ENCODE measurements at places on chromosomes 3 and 15.

- no peak for DNase-seq
Observed at GRCh38 chr3:105233010-105233409, 133.7 kb upstream of the ALCAM start.

- peak; percentile 13 for DNase-seq
Observed at GRCh38 chr3:52528586-52529375, 4.9 kb downstream of the NT5DC2 start.

DNA sequence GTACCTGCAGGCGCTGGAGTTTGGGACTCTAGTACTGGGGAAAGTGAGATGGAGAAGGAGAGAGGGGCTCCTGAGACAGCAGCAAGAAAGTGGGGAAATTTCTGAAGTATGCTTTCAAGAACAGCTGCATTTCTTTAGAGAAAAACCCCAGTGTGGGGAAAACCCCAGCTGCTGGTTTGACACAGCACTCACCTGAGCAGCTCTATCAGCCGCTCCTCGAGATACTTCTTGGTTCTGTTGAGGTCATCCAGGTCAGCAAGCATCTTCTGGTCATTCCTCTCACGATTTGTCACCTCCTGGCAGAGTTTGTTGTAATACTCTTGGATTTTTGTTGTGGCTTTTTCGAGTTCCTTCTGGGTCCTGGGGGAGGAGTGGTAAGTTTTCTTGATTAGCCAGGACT, 18.8 kb downstream of the CXCR6 start:
- DNase-seq: no peak

- DNase-seq: no peak
Observed at GRCh38 chr15:46177219-46177618, 542.4 kb downstream of the SQOR start.

- no peak for DNase-seq
Observed at GRCh38 chr3:129282727-129283327, 4.2 kb downstream of the HMCES start.

DNA sequence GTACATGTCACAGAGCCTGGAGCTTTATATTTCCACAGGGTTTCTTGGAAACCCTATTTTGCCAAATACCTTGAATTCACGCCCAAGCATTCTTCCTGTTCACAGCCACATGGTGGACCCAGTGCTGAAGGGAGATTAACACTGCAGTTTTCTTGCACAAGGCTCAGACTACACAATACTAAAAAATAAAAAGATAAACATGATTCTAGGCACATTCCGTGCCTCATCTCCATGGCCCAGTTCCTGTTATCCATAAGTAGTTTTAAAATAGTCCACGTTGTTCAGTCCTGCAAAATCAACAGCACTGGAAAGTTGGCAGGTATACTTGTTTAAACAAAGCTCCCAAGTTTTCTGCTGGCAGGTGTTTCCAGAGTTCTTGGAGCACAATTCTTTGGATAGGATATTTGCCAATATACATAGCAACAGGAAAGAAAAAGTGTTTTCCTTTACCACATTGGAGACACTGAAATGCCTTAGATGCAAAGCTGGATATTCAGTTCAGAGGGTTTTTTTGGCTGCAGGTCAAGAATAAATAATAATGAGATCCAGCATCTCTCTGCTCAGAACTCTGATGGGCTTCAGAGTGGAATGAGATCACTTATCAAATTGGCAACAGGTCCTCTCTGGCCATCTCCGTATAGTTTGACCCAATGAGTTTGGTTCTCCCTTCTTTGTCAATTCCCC, 88.1 kb upstream of the TGFBR2 start:
- DNase-seq: no peak

- DNase-seq: no peak
Observed at GRCh38 chr15:46682969-46683791, 1034.1 kb upstream of the SEMA6D start.

DNA sequence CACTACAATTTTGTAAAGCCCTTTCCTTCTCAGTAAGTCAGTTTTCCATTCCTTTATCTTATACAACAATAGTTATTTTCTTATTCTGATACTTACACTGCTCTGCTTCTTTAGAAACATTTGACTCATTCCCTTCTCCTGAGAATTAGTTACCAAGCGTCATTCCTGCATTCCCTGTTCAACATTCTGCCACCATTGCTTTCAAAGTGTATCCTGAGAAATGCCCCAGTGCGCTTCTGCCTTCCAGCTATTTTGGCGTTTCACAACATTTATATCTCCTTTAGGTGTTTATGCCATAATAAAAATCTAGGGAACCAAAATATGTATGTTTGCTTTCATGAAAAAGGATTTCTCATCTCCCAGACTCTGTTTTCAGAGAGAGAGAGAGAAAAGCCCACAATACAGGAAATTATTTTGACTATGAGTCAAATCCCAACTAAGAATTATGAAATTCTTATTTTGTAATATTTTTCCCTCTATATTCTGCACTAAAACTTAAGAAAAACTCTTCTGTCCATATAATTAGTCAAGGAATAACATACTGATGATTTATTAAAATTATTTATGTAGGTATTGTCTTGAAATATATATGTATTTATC, 118.2 kb upstream of the RAP2B start:
- DNase-seq: no peak

- DNase-seq: peak; percentile 24
Observed at GRCh38 chr3:178084938-178085816, 451.1 kb upstream of the KCNMB2 start.

GRCh38 chr3:45227071-45227820, 1.2 kb upstream of the TMEM158 start:
- DNase-seq: no peak

DNA sequence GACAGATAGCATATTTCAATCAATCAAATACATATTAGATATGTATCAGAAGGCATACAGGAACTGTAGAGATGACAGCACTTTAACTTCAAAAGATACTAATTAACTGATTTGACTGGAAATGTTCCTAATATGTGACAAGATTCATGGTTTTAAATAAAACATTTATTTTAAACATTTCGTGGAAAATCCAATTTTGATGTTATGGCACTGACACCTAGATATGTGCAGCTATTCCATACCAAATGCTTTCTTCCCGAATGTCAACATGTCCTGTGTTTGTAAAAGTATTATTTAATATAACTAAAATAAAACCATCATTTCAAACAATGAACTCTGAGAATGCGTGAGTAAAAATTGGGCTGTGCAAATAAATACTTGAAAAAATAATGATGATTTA, 1209.3 kb downstream of the NSUN3 start:
- DNase-seq: no peak

GRCh38 chr15:99452728-99453636, 112.8 kb upstream of the MEF2A start:
- no peak for DNase-seq

- DNase-seq: no peak
Observed at GRCh38 chr3:170790647-170791046, 79.3 kb downstream of the RPL22L1 start.

DNA sequence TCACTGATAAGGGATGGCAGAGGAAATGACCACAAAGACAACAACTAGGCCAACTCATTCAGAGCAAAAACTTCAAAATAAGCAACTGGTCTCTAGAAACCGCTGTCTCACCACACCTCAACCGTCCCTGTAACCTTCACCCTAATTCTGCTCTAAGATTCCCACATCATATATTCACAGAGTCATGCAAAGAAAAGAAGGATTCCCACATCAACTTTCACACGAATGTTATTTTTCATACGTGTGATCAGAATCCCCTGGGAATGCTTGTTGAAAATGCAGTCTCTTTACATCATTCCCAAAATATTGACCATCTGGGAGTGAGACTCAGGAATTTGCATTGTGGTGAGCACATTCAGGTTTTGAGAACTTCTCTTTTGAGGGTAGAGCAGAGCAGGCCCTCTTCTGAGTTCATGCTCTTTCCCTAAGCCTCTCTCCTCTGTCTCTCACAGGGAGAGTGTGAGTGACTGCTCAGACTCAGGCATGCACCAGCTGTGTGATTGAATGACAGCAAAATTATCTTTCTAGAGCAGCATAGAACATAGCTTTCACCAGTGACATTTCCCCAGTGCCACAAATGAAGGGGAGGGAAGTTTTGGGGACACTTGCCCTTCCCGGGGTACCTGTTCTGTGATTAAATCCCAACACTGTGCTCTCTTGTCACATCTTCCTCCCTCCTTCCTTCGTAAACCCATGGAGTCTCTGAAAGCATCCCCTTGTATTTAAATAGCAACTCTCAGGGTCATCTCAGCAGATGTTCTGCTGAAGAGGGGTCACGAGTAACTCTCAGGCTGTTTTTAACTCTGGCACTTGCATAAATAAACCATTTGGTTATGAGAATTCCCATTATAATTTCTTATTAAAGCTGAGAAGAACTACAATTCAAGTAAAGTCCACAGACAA, 170.9 kb downstream of the PLCL2 start:
- DNase-seq: no peak

DNA sequence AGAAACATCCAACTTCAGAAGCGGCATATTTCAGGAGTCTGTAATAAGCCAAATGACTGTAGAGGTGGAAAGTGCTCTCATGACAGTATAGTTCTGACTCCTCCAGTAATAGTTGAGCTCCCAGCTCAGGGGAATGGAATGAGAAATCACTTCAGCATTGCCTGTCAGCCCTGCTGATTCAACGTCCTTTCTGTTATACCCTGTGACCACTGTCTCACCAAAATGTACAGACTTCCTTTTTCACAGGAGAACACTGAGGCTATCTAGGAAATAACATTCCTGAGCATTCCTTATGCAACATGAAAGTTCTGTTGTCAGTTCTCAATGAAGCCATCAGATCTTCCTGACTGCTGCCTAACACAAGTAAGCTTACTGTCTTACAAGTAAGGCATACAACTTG, 284.5 kb upstream of the MME start:
- no peak for DNase-seq

DNA sequence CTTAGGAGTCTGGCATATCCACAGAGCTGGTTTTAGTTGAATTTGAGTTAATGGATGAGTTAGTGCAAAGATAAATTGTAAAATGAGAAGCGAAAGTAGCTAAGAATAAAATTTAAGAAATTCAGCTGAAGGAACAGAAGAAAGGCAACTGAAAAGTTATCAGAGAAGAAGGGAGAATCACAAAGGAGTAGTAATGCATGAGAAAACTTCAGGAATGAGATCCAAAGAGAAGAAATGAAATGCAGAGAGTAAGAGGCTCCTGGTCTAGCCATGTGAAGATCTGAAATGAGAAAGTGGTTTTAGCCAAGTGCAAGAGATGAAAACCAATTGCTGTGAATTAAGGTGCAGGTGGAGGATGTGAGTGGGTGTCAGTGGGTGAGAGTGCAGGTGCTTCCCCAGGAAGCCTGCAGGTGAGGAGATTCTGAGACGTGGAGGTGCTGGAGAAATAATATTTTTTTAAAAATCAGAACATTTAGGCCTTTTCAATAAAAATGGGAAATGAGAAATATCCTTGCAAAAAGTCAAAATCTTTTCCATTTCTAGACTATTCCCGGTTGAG, 18.5 kb downstream of the KBTBD8 start:
- no peak for DNase-seq

- DNase-seq: no peak
Observed at GRCh38 chr3:191253089-191253799, 54.2 kb downstream of the OSTN start.

GRCh38 chr3:50687127-50687751, 12.5 kb downstream of the DOCK3 start:
- no peak for DNase-seq

- DNase-seq: no peak
Observed at GRCh38 chr3:143236226-143236964, 116.8 kb downstream of the CHST2 start.

- no peak for DNase-seq
Observed at GRCh38 chr15:97963779-97964178, 3.3 kb downstream of the ARRDC4 start.

DNA sequence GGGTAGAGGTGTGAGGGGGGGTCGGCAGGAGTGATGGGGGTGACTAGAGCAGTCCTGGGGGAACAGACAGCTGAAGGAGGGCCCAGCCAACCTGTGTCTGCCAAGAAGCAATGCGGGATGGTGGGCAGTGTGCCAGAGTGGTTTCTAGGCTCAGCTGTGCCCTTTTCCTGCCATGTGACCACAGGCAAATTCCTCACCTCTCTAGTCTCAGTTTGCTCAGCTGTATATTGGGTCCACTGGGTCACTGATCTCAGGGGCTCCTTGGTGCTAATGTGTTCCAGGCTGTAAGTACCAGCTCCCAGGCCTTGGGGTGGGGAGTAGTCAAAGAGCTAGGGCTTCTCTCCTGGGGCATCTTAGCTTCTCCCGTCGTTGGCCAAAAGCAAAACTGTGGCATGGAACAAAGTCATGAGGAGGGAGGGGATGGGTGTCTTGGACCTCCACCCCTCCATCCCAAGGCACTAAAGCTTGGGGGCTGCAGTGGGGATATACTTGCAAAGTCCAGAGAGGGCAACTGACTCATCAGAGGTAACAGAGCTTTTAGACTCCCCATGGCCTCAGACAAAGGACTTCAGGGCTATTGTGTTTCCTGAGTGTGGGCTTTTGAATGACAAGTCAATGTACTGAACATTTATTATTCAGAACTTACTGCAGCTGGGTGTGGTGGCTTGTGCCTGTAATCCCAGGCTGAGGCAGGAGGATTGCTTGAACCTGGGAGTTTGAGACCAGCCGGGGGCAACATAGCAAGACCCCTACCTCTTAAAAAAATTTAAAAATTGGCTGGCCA, 20.9 kb downstream of the SMAD6 start:
- no peak for DNase-seq

- DNase-seq: no peak
Observed at GRCh38 chr3:27545061-27545460, 60.9 kb upstream of the SLC4A7 start.

- DNase-seq: no peak
Observed at GRCh38 chr3:42035816-42036482, 55.2 kb upstream of the TRAK1 start.

DNA sequence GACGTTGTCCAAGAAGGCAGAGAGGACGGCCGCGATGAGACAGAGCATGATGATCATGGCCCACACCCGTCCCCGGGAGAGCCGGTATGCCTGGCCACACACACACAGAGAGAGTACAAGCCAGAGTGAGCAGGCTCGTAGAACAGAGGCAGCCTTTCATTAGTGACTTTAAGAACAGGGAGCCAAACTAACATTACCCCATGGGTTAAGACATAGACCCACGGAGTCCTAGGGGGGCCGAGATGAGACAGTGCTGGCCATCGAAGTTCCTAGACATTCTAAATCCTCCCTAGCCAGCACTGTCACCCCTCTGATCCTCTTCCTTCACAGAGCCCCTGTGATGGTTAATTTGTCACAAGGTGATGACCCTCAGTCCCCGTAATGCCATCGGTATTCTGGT, 114.0 kb downstream of the OCA2 start:
- no peak for DNase-seq

DNA sequence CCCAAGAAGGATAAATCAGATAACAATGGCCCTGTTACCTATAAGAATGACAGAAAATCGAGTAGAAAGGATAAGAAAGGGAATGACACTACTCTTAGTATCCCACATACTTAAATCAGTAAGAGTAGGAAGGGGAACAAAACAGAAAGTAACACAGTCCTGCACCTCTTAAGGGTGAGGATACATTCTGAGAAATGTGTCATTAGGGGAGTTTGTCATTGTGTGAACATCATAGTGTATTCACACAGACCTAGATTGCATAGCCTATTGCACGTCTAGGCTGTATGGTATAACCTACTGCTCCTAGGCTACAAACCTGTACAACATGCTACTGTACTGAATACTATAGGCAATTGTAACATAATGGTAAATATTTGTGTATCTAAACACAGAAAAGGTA, 142.6 kb downstream of the PLCH1 start:
- no peak for DNase-seq

- DNase-seq: peak; percentile 58
Observed at GRCh38 chr3:196639483-196640296, at the start of gene NRROS. NRROS (plus strand) TSS chr3:196639694; CDS start chr3:196654540, 14,846 bp downstream.

All from activated CD8-positive, alpha-beta memory T cell treated with anti-CD3 and anti-CD28 coated beads, Interleukin-2, amount 50 U/mL, for 4 hours (primary cell).